ENCODE measurements at places on chromosomes 7 and 10. TPM values are rescaled to one million over a fixed set of nuclear protein-coding genes. Genes with fewer than 3 reads are reported as not detected.

Gene PON1
- not detected for total RNA-seq

Gene PAX4
- total RNA-seq, result not detected

Gene WEE2
- not detected for total RNA-seq

Gene PDSS1
- total RNA-seq, result 14.4 TPM

Gene SFTPA2
- not detected for total RNA-seq
